ENCODE measurements at places on chromosomes 11 and 22.

- DNase-seq: no peak
Observed at GRCh38 chr11:120629407-120630080, 118.0 kb downstream of the GRIK4 start.

DNA sequence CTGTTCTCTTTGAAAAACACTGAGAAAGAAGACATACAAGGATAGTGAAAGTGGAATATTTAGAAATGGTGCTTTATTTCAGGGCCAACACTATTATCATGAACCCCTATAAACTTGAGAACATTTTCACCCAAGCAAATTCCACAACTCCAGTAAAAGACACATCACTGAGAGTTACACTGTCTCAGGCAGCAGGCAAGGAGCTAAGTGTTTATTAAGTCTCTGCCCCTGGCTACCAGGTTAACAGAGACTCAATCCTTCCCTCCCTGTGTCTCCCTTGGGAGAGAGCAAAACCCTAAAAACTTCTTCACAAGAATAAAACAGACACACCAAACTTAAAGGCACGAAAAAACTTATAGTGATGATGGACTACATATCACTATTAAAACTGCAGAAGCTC, 18.5 kb downstream of the MPPED2 start:
- no peak for DNase-seq

DNA sequence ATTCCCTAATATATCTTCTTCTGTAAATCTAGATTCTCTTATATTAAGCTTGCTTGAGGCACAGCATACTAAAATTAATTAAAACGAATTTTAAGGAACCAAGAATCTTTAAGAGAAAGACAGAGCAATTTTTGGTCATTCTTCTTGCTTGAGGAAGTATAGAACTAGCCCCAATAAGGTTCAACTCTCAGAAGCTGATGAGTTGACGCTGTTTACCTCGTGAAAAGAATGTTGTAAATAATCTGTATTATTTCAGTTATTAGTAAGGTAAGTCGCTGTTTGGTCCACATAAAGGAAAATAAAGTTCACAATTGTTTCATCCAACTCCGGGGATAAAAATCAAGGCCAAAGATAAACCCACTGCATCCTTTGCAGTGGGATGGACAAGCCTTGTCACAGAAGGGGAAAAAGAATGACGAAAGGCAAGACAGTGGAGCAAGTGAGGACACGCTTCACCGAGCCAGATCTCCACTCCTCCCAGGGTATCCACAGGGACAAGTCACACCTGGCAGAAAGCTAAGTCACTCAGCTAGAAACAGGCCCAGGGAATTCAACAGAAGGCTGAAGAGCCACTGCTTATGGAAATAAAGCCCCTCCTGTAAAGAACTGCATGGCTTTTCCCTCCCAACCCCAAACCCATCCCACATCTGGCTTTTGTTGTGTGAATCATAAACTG, 752 bp downstream of the POU2AF1 start:
- DNase-seq: no peak

- DNase-seq: peak; percentile 70
Observed at GRCh38 chr22:41998361-41999261, at the start of gene WBP2NL. Gene WBP2NL (plus strand): TSS chr22:41998788. CDS start chr22:41998819, 31 bp downstream.

DNA sequence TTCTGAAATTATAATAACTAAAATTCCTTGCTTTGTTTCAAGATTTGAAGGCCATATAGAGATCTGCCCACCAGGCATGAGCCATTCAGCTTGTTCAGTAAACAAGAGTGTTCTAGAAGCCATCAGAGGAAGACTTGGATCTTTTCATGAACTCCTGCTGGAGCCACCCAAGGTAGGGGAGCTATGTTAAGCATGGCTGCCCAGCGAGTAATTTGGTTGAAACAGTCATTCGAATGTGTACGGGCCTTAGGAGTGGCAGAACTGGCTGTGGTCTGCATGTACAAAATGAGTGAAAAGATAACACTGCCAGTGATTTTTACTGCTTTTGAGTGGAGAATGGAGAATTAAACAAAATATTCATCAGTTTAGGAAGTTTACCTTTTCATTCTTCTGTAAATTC, 103.7 kb downstream of the PPP6R3 start:
- no peak for DNase-seq

Data from activated naive CD8-positive, alpha-beta T cell treated with anti-CD3 and anti-CD28 coated beads, Interleukin-2, amount 50 U/mL, for 16 hours (primary cell).